NCI-H2081 (cell line): ENCODE measurements at places on chromosomes 4 and X.

DNA sequence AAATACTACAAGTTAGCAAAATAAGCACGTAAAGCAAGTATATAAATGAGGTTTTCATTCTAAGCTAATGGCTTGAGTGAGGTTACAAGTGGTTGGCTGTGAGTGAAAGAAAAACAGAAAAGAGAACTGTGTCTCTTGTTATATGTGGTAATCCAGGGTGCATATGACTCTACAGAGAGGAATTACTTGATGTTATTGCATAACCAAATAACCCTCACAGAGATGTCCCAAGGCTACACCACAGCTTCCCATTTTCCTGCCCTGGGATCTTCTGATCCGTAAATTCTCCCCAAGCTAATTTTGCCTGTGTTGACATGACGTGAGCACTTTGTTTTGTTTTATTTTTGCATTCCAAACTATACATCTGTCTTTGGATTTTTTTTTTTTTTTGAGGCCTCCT is 470.0 kb upstream of the INTU start:
- no peak for DNase-seq

DNA sequence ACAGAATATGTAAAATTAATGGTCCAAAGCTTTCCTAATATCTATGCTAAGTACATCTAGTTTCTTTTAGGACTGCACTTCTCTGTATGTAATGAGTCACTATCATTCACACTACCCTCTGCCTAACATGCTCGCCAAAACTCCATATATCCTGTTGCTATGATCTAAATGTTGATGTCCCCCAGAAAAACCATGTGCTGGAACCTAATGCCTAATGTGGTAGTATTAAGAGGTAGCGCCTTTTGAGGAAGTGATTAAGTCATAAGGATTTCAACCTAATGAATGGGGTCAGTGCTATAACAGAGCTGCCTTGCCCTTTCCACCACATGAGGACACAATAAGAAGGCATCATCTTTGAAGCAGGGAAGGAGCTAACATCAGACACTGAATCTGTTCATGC is 34.9 kb upstream of the NFKB1 start:
- no peak for DNase-seq

- DNase-seq = no peak
Observed at GRCh38 chr4:26613237-26613636, 29.4 kb downstream of the TBC1D19 start.

- no peak for DNase-seq
Observed at GRCh38 chr4:128349921-128350320, 62.3 kb upstream of the PGRMC2 start.

DNA sequence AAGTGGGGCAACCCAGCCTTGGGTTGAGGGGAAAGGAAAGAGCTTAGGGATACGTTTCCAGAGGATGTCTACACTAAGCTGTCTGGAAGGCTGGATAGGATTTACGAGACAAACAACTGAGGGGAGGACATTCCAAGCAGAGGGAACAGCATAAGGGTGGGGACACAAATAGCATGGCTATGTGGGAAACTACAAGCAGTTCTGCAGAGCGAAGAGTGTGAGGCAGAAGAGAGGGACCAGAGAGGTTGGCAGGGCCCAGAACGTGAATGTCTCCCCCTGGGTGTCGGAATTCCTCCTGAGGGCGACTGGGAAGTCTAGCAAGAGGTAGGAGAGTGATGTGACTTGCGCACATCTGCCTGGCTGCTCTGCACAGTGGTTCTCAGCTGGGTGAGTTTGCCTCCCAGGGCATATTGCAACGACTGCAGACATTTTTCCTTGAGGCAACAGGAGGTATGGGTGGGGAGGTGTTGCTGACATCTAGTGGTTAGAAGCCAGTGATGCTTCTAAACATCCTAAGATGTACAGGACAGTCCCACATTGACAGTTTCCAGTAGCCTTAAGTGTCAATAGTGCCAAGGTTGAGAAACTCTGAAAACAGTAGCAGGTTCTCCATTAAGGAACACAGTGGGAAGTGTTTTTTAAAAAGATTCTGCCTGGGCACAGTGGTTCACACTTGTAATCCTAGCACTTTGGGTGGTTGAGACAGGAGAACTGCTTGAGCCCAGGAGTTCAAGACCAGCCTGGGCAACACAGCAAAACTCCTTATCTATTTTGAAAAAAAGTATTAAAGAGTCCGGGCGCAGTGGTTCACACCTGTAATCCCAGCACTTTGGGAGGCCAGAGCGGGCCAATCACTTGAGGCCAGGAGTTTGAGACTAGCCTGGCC is 9.2 kb downstream of the NDUFA1 start:
- peak; percentile 59 for DNase-seq

- DNase-seq = no peak
Observed at GRCh38 chr4:108861334-108861733, 98.5 kb upstream of the ETNPPL start.

DNA sequence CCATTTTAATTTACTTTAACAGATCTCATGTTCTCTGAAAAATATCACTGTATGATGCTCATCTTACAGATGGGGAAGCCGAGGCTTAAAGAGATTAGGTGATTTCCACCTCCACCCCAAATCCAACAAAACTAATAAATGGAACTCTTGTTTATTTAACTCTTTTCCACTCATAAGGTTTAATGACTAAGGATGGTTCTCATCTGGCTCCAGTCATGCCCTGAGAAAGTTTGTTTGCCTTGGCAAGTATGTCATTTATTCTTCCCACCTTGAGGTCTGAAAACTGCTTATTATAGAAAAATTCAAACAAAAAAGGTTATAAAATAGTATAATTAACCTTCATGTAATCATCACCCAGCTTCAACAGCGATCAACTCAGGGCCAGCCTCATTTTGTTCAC is 56.3 kb downstream of the PPEF2 start:
- peak; percentile 7 for DNase-seq

- DNase-seq = no peak
Observed at GRCh38 chrX:65706041-65706828, 38.8 kb downstream of the MSN start.

- no peak for DNase-seq
Observed at GRCh38 chr4:10732914-10733415, 48.4 kb upstream of the CLNK start.

DNA sequence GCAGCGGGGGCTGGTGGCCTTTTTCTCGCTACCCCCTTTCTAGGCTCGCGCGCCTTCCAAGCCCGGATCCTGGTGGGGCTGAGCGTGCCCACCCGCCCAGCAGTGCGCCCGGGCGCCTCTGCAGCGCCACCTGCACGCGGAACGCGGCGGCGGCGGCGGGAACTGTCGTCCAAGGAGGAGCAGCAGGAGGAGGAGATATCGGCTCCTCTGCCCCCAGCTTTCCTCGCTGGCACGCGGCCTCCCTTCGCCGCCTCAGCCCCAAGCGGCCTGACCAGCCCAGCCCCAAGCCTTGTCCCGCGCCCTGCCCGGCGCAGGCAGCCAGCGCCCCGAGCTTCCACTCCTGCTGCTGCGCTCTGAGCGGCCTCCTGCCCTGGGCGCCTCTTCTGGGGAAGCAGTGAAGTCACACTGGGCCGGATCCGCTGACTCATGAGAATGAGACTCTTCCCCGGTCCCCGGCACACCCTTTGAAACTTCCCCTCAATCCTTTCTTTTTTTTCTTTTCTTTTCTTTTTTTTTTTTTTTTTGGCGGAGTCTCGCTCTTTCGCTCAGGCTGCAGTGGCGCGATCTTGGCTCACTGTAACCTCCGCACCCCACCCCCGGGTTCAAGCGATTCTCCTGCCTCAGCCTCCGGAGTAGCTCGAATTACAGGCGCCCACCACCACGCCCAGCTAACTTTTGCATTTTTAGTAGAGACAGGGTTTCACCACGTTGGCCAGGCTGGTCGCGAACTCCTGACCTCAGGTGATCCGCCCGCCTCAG is 10.6 kb upstream of the ELF4 start:
- no peak for DNase-seq

DNA sequence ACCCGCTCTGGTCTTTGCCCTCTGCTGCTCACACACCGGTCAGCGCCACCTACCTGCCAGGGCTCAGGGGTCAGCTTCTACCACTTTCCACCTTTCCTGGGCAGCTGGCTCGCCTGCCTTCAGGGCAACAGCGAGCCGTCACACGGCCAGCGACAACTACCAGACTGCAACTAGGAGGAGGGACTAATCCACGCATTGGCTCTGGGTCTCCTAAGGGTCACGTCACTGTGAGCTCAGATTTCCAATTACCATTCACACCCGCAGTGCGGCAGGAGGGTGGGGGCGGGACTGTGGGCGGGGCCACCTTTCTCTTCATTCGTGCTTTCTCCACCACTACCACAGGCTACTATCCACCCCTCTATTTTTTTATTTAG is at the start of gene BEX5:
BEX5 (minus strand) TSS at position 172 of the 374 bp plus-strand sequence. CDS start 1,712 bp downstream, outside the sequence.
- DNase-seq = peak; percentile 79

DNA sequence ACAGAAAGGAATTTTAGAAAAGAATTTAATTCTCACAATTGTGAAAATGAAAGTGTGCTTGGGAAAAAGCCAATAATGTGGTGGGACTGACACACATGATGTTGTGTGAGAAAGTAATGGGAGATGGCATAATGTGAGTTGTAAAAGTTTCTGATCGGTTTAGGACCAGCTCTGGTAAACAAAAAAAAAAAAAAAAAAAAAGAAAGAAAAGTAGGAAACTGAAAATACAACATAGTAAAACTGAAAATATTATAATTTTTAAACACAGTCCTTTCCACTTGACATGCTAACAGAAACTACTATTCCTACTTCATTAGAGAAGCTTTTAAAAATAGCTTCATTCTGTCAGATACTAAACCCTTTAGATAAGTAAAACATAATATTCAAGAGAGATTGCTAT is 28.2 kb downstream of the RAP1GDS1 start:
- DNase-seq = no peak

GRCh38 chr4:87732033-87732765 is 67.2 kb upstream of the IBSP start:
- no peak for DNase-seq

GRCh38 chr4:2264481-2265041 is 2.7 kb upstream of the MXD4 start:
- DNase-seq = peak; percentile 80

- no peak for DNase-seq
Observed at GRCh38 chr4:140903522-140904475, 147.6 kb upstream of the TBC1D9 start.

DNA sequence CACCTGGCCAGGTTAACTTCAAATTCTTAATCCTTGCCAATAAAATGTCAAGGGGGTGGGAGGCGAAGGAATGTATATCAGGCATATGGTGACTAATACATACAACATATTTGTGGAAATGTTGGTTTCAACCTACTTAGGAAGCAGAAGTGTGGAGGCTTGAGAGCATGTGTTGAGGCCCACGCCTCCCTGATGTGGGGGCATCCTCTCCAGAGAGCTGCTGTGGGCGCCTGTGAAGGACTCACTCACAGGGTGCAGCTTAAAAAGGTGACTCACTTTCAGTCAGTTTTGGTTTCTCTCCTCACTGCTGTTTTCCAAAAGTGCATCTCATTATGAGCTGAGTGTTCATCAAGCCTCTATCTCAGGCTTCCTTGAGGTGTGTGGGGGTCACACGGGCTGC is 27.5 kb downstream of the LNX1 start:
- DNase-seq = no peak

- no peak for DNase-seq
Observed at GRCh38 chrX:100645106-100645505, 1.1 kb downstream of the SRPX2 start.

GRCh38 chr4:166091912-166092510 is 219.0 kb downstream of the TLL1 start:
- peak; percentile 8 for DNase-seq

DNA sequence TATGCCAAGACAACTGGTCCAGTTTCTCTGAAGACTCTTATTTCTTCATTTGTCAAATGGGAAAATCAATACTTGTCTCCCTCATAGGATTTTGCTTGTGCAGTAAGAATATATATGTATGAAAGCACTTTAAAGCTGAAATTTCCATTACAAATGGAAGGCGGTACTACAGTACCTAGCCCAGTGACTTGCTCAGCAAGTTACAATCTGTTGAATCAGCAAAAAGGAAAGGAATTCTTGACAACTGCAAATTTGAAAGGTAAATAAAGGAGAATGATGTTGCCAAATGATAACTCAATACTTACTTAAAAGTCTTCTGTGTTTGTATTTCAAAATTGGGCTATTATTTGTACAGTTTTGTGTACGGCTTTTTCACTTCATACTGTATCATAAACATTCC is 71.1 kb downstream of the PKD2 start:
- DNase-seq = no peak
